ENCODE measurements at places on chromosomes 6 and 20.

DNA sequence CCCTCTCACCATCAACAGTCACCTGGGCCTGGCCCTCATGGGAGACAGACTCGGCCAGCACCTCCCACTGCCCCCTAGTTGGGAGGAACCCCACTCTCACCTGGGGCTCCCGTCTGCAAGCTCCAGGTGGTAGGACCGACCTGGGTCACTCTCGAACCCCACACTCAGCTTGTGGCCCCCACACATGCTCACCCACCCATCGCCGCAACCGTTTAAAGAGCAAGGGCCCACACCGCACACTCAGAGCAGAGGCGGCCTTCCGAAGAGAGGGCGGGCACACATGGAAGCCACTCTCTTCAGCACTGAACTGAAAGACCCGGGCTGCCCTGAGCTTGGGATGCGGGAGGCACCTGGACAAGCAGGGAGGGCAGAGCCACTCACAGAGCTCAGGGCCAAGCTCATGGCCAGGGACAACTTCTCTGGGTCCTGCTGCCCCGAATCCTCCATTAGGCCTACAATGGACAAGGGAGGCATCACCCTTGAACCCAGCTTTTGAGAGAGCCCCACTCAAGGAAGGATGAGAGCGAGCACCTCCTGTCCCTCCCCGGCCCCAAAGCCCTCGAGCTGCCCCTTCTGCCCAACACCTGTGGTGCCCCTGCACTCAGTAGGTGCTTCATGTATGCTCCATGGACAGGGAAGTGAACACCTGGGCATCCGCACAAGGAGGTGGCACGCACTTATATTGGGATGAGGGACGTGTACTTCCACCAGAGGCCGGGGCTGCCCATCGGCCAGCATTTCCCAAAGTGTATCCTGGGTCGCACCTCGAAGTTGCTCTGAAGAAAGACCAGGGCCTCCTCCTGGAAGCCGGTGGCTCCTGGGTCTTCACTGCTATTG is 50.4 kb downstream of the YTHDF1 start:
- no peak for DNase-seq

- no peak for DNase-seq
Measured at GRCh38 chr6:112252571-112253497, 1.5 kb downstream of the LAMA4 start.

DNA sequence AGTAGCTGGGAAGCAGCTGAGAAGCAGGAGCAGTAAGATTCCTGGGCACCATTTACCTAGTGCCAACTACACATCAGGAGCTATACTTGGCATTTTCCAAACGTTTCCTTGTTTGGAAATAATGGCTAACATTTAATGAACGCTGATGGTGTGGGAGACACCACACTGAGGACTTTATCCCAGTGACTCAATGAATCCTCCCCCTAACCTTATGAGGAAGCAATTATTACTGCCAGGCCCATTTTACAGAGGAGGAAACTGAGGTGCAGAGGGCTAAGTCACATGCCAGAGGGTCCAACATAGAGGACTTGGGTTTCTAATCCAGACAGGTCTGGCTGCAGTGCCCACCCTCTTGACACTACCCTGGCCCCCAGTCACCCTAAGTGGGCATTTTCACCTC is 6.1 kb downstream of the PTGIS start:
- no peak for DNase-seq

DNA sequence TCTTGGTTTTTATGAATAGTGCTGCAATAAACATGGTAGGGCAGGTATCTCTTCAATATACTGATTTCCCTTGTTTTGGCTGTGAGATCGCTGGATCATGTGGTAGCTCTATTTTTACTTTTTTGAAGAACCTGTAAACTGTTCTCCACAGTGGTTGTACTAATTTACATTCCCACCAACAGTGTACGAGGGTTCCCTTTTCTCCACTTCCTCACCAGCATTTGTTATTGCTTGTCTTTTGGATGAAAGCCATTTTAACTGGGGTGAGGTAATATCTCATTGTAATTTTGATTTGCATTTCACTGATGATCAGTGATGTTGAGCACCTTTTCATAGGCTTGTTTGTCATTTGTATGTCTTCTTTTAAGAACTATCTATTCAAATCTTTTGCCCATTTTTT is 8.0 kb upstream of the ARG1 start:
- DNase-seq, result no peak

GRCh38 chr6:55632953-55633352 is 54.0 kb upstream of the HMGCLL1 start:
- no peak for DNase-seq

DNA sequence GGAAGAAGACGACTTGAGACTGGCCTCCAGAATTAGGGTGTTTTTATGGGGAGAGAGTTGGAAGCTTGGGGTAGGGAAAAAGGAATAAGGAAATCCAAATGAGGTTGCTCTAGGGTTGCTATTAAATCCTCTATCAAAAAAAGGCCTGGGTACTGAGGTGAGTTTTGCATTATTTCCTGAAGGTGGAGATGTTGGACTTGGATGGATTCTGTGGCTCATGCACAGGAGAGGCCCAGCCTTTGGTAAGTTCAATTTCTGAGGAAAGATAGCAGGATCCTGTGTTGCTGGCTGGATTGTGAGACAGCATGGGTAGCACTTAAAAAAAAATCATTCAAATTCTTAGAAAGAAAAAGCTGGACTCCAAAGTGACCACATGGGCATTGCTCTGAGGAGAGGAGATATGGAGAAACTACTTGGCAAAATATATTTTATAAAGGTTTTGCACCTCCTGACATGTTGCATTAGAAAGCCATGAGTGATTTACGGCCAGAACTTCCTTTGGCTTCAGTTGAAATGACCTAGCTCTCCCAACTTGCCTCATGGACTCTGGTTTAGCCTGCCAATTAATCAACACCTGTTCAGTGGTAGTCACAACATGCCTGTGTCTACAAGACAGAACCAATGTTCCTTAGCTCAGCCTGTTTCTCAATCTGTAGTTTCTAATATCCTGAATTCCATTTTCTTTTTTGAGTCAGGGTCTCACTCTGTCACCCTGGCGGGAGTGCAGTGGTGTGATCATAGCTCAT is 152.1 kb upstream of the RALGAPA2 start:
- DNase-seq, result peak; percentile 17

- peak; percentile 40 for DNase-seq
Measured at GRCh38 chr6:86856937-86857563, 80.3 kb upstream of the HTR1E start.

GRCh38 chr6:26318459-26319404 is 46.3 kb upstream of the BTN3A2 start:
- no peak for DNase-seq

DNA sequence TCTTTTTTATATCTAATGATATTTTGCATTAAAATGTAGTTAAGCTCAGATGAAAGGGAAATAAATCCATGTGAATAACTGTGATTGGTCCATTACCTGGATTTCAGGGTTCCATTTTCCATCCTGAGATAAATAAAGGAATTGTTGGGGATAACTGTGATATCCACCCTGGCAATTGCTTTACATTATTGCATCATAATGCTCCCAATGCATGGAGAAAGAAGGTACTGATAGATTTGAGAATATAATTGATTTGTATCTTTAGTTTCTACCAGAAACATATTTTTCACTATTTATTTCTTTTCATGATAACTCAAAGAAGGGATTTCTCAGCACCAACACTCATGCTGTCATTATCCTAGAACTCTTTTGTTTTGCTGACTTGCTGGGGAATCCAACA is 102.0 kb upstream of the KCNQ5 start:
- DNase-seq, result no peak

DNA sequence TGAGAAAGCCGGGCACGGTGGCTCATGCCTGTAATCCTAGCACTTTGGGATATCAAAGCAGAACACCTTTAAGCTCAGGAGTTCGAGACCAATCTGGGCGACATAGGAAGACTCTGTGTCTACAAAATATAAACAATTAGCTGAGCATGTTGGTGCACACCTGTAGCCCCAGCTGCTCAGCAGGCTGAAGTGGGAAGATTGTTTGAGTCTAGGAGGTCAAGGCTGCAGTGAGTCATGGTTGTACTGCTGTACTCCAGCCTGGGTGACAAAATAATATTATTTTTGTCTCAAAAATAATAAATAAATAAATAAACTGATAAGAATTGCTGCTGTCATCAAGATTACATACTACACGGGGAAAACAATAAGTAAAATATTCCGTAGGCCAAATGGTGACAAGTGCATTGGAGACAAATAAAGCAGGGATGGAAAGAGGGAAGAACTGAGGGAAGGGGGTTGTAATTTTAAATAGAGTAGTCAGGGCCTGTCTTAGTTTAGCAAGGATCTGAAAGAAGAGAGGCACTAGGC is 14.0 kb upstream of the TOP1 start:
- no peak for DNase-seq

- DNase-seq, result no peak
Measured at GRCh38 chr6:168838037-168838399, 397.0 kb downstream of the SMOC2 start.

DNA sequence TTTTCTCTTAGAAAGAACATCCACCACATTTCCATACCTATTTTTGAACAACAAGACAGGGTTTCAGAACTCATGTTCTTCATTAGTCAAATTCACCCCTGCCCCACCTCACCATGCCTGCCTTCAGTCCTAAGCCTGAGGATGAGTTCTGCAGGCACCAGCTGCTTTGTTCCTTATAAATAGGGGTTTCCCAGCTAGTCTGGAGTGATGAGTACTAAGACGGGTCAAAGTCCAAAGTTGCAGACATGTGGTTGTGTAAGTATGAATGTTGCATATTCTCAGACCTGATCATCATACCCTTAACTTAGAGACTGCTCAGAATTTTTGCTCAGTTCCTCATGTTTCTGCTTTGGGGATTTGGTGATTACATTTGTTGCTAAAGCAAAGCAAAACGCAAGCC is 257.7 kb upstream of the CDYL start:
- no peak for DNase-seq

DNA sequence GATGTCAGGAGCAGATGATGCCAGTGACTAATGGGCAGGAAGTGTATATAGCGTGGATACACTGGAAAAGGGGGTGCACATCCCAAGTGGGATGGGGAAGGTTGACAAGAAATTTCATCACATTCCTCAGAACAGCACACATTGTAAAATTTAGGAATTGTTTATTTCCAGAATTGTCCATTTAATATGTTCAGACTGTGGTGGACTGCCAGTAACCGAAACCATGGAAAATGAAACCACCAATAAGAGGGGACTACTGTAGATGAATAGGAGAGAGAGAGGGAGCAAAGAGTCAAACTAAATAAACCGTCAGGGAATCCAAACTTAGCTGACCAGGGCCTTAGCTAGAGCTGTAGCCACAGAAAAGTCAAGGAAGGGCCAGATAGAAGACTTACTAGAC is 164.4 kb upstream of the PRDM1 start:
- no peak for DNase-seq

DNA sequence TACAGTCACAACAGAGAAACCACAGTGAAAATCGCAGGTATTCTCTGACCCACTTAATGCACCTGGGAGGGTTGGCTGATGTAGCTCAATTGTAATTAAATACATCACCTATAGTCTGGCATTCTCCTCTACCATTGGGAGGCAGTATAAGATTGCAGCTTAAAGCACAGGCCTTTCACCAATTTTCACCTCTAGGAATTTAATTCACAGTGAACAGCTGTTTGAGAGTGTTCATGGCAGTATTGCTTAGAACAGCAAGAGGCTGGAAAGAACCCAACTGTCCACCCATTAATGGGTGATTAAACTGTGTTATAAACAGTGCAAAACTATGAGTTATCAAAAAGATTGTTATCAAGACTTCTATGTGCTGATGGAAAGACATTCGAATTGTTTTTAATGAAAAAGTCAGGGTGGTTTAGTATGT is 2.0 kb downstream of the EDEM2 start:
- peak; percentile 54 for DNase-seq

DNA sequence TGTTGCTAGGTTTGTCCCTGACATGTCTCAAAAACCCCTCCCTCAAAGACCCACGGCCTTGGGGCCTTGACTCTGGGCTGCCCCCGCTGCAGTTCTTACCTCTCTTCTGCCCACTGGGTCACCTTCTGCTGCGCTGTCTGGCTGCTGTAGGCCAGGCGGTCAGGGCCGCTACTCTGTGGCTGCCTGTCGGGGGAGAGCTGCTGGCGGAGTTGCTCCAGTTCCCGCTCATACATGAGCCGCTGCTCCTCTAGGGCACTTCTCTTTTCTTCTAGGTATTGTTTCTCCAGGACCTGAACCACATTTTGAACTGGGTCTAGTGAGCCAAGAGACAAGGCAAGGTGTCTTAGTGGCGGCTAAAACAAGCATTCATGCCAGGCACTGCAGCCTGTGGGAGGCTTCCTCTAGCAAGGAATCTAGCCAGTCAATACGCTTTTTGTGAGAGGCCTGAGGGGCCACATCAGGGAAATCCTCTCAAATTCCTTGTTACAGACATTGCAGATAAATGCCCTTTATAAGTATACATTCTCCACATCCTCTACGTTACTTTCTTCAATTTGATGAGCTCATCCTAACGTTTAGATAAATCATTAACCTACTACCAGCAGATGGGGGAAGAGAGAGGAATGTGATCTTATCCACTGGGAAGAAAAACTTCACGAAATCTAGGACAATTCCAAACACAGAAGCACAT is 110.3 kb upstream of the NUP153 start:
- DNase-seq, result no peak

DNA sequence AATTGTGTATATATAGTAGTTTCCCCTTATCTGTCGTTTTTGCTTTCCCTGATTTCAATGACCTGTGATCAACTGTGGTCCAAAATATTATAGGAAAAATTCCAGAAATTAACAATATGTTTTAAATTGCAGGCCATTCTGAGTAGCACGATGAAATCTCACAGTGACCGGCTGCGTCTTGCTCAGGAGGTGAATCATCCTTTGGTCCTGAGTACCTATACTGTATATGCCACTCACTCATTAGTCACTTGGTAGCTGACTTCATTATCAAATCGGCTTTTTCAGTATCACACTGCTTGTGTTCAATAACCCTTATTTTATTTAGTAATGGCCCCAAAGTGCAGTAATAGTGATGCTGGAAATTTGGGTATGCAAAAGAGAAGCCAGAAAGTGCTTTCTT is 728.3 kb upstream of the EYS start:
- DNase-seq, result no peak

DNA sequence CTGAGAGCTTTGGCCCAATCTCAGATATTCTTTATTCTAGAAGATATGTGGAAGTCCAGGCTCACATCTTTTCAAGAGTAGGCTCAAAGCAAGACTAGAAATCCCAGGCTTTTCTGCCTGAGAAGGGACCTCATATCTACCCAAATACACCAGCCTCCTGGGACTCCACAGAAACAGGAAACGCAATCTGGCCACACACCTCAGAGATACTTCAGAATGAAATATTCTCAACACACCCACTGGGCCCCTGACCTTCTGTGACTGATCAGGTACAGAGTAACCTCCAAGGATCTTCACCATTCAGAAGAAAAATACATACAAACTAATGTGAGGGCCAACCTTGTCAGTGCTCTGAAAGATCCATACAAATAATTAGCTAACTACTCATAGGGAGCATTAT is 183.2 kb downstream of the HIVEP2 start:
- DNase-seq, result no peak
